ENCODE measurements at places on chromosomes 5 and 9.

- no peak for DNase-seq
Measured at GRCh38 chr5:56003179-56003578, 8.4 kb upstream of the IL6ST start.

DNA sequence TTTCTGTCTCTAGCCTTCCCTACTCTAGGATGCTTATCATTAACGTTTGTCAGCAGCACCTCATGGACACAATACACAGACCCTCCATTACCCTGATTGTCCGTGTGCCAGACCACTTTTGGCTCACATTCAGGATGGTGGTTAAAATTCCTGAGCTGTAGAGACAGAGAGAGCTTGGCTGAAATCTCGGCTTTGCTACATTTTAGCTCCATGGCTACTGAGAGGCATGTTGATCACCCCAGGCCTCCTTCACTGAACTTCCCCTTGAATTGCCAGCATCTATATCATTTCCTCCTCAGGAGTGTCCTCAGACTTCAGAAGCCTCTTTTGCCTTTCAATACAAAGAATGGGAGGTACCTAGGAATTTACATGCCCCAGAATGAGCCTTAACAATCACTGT is 104.7 kb upstream of the ISL1 start:
- DNase-seq = no peak

DNA sequence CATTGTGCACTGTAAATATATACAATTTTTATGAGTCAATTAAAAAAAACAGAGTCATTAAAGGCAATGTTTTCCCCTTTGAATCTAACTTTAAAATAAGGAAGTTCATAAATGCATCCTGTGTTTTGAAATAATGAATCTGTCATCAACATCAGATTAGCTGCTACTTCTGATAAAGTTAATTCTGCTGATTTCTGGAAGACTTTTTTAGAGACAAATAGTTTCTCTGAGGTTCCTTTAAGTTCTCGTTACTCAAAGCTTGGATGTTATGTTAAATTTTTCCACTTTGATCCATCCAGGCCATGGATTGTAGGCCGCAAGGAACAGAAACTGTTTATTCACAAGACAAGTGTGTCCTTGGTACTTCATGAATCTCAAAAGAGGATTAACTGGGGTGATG is 115.5 kb downstream of the CARTPT start:
- DNase-seq = no peak

- no peak for DNase-seq
Measured at GRCh38 chr5:119332978-119333401, 22.8 kb upstream of the TNFAIP8 start.

GRCh38 chr5:139232147-139232724 is 34.1 kb upstream of the SIL1 start:
- DNase-seq = peak; percentile 73

- no peak for DNase-seq
Measured at GRCh38 chr5:107639990-107640389, 30.7 kb downstream of the EFNA5 start.

- DNase-seq = no peak
Measured at GRCh38 chr9:37562826-37563225, 13.4 kb downstream of the FBXO10 start.

DNA sequence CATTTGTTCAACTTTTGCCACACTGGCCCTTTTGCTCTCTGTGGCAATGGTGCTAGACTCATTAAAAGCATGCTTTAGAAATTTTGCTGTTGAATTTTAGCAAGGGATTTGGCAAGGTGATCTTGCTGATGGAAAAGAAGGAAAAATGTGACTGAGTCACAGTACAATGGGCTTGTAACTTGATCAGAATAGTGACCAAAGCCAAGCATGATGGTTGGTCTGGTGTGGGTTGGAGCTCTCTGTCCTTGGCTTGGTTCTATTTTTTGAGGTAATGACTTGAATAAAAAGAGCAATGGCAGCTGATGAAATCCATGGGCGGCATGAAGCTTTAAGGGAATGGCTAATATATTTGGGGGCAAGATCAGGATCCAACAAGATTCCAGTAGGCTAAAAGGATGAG is 114.4 kb upstream of the ZNF366 start:
- DNase-seq = no peak

DNA sequence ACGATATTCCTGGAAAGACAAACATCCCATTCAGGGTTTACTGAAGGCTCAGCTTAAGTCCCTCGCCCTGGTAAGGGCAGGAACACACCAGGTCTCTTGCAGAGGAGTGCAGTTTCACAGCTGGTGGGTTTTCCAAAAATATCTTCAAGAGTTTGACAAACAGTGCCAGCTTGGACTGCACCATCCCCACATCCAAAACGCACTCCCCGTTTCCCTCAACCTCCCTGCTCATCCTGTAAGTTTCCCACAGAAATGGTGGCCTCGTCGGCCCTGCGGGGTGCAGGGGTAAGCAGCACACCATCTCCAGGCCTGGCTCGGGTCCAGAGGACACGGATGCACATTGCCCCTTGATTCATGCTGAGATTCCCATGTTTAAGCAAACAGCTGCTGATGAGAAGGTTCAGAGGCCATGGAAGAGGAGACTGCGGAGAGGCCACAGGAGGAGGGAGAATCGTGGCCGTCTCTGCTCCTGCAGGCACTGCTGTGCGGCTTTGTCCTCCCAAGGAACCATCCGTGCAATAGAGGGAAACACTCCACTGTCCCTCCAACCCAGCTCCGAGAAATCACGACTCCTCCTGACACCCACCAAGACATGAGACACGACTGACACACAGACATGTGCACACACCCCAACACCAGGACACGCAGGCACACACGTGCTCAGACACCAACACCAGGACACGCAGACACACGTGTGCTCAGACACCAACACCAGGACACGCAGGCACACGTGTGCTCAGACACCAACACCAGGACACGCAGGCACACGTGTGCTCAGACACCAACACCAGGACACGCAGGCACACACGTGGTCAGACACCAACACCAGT is 24.0 kb upstream of the SLC12A7 start:
- DNase-seq = no peak

DNA sequence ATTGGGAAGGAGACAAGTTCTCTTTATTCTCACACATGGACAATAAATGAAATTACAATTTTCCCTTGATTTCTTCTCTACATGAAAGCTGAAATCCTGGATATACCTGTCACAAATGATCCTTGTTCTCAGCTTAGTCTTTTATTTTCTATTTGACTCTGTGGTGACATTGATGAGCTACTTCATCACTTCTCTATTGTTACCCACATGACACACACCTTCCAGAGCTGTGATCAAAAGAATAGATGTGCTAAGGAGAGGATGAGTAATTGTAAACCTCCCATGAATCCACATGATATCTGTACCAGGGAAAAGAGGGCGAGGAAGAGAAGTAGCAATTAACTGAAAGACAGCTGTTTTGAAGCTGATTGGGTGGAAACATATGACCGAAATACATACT is 102.0 kb downstream of the CAVIN4 start:
- DNase-seq = no peak

- no peak for DNase-seq
Measured at GRCh38 chr5:79613549-79613948, 1.3 kb downstream of the TENT2 start.

DNA sequence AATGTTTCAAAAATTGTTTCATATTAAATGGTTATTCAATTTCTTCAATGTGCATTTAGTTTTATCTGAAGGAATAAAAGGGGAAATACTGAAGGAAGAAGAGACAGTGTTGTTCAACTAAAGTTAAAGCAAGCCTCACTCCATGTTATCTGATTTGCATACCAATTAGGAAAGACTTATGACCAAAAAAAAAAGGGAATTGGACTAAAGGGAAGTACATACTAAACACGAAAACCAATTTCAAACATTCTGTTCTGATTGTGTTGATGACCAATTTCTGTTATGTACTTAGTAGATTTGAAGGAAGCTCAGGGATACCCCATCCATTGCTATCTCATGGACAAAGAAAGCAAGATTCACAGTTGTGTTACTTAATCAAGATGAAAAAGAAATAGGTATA is 4.9 kb upstream of the GAPT start:
- DNase-seq = no peak

DNA sequence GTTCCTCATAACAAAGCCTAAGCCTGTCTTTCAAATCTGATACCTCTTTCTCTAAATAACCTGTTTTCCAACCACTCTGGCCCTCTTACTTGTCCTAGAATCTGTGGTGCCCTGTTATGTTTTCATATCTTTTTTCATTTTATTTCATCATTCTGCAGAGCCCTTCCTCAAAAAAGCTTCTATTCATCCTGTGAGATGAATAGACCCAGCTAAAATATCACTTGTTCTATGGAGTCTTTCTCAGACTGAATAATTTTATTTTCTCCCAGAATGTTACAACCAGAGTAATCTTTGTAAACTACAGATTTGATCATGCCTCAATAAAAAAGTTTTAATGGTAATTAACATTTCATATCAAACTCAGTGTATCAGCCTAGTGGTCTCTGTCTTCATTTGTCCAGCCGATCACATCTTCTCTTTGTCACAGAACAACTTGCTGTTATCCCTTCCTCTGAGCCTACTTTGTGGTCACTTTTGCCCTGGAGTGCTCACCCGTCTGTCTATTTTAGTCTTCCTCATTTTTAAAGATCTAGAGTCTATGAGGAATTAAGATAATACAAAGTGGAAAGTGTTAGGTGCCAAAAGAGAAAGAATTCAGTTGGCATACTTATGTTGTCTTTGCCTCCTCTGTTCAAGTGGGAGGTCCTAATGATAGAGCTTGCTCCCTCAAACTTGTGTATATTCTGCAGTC is 77.8 kb downstream of the ZCCHC7 start:
- DNase-seq = no peak

DNA sequence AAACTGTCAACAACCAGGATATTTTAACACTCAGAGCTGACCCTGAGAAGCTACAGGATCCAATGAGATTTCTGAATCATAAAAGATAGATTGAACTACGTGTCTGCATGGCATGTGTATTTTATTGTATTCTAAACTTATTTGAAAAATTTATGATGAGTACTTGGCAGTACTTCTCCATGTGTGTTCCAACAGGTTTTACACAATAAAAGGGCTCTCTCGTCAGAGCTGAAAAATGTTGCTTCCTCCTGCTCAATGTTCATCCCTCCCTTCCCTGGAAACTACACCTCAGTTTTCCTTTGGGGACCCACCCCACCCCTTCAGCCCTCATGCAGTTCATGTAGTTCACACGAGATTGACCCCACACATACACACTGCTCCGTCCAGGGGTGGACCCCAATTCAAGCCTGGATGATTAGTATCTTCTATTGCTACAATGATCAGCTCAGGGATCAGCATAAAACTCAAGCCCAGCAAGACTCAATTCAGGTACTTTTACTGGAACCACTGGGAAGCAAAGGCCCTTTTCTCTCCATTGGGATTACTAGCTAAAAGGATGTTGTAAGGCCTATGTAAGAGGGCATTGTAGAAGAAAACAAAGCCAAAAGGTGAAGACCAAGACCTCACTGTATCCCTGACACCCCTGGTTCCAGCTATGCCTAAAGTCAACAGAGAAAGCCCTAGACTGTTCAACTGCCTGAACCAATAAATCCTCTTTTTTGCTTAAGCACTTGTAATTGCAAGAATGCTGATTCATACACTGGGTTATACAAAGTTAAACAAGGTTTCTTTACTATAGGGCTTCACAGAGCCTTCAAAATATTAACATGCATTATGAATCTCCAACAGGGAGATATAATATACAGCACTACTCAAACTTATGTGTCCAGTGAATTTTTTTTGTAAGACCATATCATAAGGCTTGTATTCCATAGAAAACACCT is 112.6 kb downstream of the SAXO1 start:
- no peak for DNase-seq

DNA sequence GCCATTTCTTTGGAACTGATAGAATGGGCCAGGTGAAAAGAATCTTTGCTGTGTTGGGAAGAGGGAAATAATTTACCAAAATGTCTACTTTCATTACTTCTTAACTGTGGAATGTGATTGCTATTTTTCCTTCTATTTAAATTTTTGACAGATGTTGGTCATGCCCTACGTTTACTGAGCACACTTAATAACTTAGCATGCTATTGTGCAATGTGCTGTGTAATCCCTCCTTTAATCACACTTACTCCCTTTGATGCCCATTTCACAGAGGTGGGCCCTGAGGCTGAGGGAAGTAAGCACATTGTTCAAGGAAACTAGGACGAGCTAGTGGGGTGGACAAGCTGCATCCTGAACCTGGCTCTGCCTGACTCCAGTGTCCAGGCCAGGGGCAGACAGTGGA is 47.8 kb upstream of the INSYN2B start:
- DNase-seq = no peak

- DNase-seq = no peak
Measured at GRCh38 chr5:124908581-124909451, 162.4 kb upstream of the ZNF608 start.

DNA sequence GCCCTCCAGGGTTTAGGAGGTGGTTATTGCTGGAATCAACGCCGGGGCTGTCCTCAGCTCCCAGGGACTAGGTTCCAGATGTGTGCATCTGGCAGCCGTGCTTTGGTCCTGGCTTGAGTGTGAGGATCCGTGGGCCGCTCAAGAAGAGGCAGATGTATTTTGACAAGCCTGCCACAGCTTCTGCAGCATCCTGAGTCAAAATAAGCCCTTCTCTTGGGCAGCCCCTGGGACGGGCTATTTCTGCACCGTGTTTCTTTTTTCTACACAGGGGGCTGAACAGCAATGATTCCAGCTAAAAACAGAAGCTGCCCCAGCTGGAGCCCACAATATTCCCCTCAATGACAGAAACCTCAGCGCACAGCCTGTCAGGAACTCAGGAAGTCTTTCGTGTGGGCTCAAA is 19.7 kb upstream of the CPLX2 start:
- no peak for DNase-seq
